Upper lobe of right lung (tissue), 1 donor: ENCODE measurements at places on chromosomes 13 and 19. TPM values are rescaled to one million over a fixed set of nuclear protein-coding genes. Genes with fewer than 3 reads are reported as not detected.

The APLP1 gene
- total RNA-seq, result 7.0 TPM

The C3 gene
- total RNA-seq, result 1,129 TPM

The ZNF561 gene
- 34.7 TPM for total RNA-seq

The TEKTIP1 gene
- total RNA-seq, result 3.2 TPM

The ZNF85 gene
- total RNA-seq, result 3.3 TPM

GRCh38 chr19:17524651-17525050 lies 13.2 kb downstream of the PGLS start:
- no peaks in the 10 kb centered on the region for H3K27me3 ChIP-seq
- peaks cover 19% of the 10 kb centered on the region for H3K4me1 ChIP-seq
- no peak overlapping the region for H3K27ac ChIP-seq
- no peak overlapping the region for H3K4me3 ChIP-seq
- H3K36me3 ChIP-seq, result no peaks in the 10 kb centered on the region
- DNase-seq, result no peak

- no peak overlapping the region for H3K4me3 ChIP-seq
- no peaks in the 10 kb centered on the region for H3K36me3 ChIP-seq
- H3K27ac ChIP-seq, result no peak overlapping the region
- H3K27me3 ChIP-seq, result no peaks in the 10 kb centered on the region
- H3K4me1 ChIP-seq, result no peaks in the 10 kb centered on the region
- no peak for DNase-seq
Measured at GRCh38 chr13:27510082-27510481, 59.7 kb upstream of the MTIF3 start.

GRCh38 chr19:16247353-16248182 lies 49.9 kb downstream of the AP1M1 start:
- no peak overlapping the region for H3K4me3 ChIP-seq
- DNase-seq, result peak; percentile 93
- no peaks in the 10 kb centered on the region for H3K36me3 ChIP-seq
- no peaks in the 10 kb centered on the region for H3K27me3 ChIP-seq
- no peak overlapping the region for H3K27ac ChIP-seq
